ENCODE measurements at places on chromosomes 2 and 18.

DNA sequence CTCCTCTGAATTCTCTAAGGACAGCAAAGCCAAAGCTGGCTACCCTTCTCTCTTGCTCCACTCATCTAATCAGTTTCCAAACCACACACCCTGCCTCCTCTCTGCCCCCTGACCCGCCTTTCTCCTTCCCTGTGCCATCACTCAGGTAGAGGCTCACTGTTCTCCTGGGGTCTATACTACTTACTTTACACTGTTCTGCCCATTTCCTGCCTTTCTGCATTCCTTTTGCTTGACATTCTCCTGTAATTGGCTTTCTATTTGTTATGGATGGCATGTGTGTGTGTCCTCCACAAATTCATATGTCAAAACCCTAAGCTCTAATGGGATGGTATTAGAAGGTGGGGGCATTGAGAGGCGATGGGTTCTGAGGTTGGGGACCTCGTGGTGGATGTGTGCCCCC is 675.2 kb upstream of the ID2 start:
- DNase-seq = no peak

DNA sequence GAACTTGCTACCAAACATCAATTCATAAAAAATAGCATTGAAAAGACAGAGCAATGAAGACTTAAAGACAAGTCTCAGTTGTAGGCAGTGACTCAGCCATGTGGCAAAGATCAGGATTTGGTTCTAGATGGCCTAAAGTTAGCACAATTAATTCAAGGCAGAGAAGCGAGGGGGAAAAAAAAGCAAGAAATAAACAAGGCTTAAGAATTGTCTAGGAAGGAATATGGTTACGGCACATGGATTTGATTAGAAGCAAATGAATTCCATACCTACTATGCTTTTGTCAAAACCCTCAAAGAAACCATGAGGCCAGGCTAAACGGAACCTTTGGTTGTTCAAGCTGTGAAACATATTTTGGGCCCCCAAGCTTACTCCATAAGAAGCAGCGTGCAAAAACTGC is 362.2 kb upstream of the KCNH7 start:
- DNase-seq = no peak

GRCh38 chr18:78924301-78924700 is 55.3 kb upstream of the SALL3 start:
- no peak for DNase-seq

DNA sequence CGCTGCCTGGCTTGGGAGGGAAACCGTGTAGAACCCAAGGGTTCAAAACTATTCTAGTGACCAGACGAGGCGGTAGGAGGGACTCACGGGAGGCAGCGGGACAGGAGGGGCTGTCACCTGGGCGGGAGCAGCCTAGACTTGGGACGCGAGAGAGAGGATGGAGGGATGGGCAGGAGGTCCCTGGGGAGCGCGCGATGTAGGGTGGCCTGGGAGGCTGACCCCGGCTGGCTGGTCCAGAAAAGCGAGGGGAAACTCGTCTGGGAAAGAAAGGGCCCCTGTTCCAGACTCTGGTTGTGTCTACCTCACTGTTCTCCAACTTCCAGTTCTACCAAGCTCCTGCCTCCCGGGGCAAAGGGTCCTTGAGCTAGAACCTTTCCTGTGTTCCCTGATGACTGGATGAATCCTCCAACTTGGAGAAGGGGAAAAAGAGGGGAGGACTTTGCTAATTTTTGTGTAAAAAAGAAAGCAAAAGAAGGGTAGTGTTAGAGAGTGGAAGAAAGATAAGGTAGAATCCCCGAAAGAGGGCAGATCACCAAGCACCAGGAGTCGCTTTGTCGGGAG is 1.4 kb downstream of the DOK6 start:
- DNase-seq = no peak

DNA sequence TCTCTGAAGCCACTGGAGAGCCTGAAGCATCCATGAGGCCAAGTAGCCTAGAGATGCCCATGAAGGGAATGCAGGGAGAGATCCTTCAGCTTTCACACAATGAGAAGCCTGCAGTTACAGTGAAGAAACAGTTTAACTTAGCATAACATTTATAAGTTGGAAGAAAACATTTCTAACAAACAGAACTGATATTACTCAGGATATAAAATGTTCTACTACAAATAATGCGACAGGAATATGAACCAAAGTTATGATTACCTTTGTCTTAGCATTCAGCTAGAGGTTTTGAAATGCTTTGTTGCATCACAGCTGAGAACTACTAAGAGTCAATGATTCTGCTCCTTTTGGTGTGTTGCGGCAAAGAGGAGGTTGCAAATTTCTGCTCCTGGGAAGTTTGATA is 6.9 kb upstream of the KYNU start:
- no peak for DNase-seq

DNA sequence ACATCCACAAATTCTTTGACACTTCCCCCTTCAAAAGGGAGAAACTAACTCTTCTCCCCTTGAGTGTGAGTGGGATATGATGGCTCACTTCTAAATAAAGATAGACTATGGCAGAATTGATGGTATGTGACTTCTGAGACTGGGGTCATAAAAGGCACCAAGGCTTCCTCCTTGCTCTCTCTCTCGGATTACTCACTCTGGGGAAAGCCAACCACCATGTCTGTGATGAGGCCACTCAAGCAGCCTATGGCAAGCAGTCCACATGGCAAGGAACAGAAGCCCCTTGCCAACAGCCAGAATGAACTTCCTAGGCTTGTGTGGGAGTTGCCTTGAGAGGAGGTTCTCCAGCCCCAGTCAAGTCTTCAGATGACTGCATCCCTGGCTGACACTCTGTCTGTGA is 43.6 kb downstream of the KIAA2012 start:
- DNase-seq = no peak

DNA sequence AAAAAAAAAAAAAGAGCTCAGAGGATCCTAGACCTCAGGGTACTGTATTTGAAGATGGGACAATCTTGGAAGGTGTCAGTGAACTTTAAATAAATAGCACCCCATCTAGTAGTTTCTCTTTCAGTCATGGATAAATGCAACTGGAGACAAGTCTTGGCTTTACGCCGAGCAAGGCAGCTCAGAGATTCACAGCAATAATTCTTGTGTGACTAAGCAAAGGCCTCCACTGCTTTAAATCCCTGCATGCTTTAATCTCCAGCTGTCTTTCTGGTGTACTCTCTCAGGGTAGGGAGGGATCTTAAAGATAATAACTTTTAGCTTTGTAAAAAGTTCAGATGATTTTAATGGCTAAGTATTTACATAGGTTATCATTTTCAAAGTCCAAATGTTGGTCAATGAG is 36.3 kb downstream of the NRXN1 start:
- DNase-seq = no peak

DNA sequence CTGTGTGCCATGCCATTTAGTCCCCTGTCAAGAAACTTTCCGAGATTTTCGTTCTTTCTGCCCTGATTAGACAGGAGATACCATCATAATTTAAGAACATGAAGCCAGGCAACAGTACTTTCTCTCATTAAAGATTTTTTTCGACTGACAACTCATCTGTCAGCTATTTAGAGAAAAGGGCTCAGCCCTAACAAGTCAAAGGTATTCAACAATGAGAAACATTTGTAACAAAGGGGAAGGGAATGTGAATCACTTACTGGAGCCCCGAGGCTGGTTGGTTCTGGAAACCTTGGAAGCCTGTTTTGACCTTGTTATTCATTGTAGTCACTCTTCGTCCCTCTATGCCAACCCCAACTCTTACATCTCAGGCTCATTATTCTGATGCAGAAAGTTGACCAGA is 199.4 kb downstream of the SPP2 start:
- DNase-seq = no peak

GRCh38 chr2:21282515-21282898 is 158.7 kb downstream of the TDRD15 start:
- DNase-seq = no peak

DNA sequence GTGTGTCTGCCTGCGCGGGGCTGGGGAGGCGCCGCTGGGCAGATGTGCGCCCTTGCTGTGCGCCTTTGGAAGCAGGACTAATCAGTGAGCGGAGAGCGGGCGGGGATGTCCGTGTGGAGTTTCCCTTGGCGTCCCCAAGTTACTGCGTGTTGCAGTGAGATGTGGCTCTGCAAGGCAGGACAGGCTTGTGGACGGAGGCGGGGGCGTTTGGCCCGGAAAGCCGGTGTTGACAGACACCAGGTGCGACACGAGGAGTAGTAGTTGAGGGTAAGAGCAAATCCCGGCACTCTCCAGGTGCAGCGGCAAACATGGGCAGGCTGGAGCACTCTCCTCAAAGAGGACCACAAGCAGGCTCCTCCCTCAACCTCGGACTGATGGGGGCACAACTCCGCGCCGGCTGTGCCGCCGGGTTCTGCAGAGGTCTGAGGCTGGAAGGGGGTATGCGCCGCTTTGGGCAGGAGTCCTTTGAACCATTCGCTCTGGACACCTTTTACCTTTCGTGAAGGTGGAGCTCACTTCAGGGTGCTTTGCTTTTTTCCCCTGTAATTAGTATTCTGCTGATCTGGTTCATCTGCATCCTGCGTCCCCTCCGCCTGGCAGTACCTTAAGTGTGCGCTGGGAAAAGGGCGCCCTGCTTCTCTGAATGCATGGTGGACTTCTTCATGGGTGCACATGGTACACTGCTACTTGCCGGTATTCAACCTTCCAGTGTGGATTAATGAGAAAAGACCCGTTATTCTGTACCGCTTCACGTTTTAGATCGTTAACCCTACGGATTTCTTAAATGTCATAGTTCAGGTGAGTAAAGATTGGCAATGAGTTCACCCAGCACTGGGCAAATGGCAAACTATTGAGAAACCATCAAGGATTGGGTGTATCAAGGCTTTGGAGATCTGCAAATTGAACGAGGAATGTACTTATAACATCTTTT is 608 bp downstream of the CDH7 start:
- no peak for DNase-seq

GRCh38 chr2:151728804-151729414 is 5.4 kb downstream of the NEB start:
- no peak for DNase-seq

- no peak for DNase-seq
Measured at GRCh38 chr2:28185891-28186290, 206.8 kb upstream of the FOSL2 start.

All from hypothalamus (tissue), 51 donors.